ENCODE measurements at places on chromosomes 5 and 9.

GRCh38 chr5:80607343-80607742 lies 37.3 kb upstream of the ANKRD34B start:
- DNase-seq, result no peak

DNA sequence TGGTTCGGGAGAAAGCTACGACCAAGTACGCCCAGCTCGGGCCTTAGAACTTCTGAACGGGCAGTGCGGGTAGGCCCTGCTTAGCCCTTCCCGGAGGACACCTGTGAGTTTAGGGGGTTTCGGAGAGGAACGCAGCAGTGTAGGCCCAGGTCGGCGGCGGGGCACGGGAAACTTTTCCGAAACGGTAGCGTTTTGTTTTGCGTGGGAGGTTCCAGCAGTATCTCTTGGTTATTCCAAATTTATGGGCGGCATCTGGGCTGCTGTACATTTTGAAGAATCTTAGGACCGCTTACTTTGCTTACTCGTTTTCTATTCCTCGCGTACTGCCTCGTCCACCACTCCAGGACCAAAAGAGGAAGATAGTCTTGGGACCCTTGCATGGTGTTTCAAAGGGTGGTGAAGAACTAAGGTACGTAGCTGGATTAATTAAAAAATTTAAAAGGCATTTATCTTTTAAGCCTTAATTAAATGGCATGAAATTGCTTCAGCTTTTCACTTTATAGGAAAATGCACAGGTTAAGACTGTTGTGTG lies 492 bp downstream of the TENT2 start:
- DNase-seq, result no peak

DNA sequence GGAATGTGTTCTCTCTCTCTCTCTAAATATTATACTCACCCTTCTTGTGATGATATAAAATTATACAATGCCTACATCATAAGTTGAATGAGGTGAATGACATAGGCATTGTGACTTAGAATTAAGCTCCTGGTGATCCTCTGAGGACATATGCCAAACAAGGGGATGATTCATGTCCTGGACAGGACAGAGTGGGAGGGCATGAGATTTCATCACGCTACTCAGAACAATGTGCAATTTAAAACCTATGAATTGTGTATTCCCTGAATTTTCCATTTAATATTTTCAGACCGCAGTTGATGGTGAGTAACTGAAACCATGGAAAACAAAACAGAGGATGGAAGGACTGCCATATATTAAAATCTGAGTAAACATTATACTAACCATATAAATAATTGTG lies 782.2 kb upstream of the NUDT12 start:
- DNase-seq, result peak; percentile 77

GRCh38 chr5:98085593-98085992 lies 687.9 kb upstream of the RGMB start:
- no peak for DNase-seq
